ENCODE measurements at places on chromosomes 12 and 14. TPM values are rescaled to one million over a fixed set of nuclear protein-coding genes. Genes with fewer than 3 reads are reported as not detected.

The OTX2 gene
- not detected for total RNA-seq

The KDM5A gene
- total RNA-seq, result 30.4 TPM

The GDF3 gene
- not detected for total RNA-seq

The SIX1 gene
- total RNA-seq, result 11.7 TPM

The AQP2 gene
- not detected for total RNA-seq

The HPD gene
- not detected for total RNA-seq

The SLC10A1 gene
- total RNA-seq, result not detected

The BDKRB1 gene
- not detected for total RNA-seq

The GALNT9 gene
- total RNA-seq, result not detected

The POTEG gene
- not detected for total RNA-seq

The SDS gene
- total RNA-seq, result not detected

The LTBR gene
- 89.3 TPM for total RNA-seq

The KLRG1 gene
- 1.4 TPM for total RNA-seq

The HOXC4 gene
- 2.3 TPM for total RNA-seq

The DPF3 gene
- total RNA-seq, result 2.0 TPM

The ZDHHC22 gene
- total RNA-seq, result not detected

The FAM222A gene
- 1.3 TPM for total RNA-seq

The GALNT6 gene
- total RNA-seq, result 57.5 TPM

The RBP5 gene
- total RNA-seq, result not detected

The OR4Q3 gene
- total RNA-seq, result not detected

The DPY19L2 gene
- 3.3 TPM for total RNA-seq

The NEUROD4 gene
- total RNA-seq, result not detected

The ERC1 gene
- 13.5 TPM for total RNA-seq

The AQP6 gene
- under 0.01 TPM for total RNA-seq

The GNB3 gene
- 0.51 TPM for total RNA-seq

The INSM2 gene
- not detected for total RNA-seq

The PRR4 gene
- total RNA-seq, result 0.76 TPM

The EXOC3L4 gene
- 0.25 TPM for total RNA-seq

The CLEC2A gene
- not detected for total RNA-seq
